ENCODE measurements at places on chromosomes 2 and 18.
A peak's percentile ranks its signal among the peaks of the same experiment; 100 is the strongest.

- DNase-seq, result no peak
These were observed 15.2 kb downstream of the CYB5A start for GRCh38 chr18:74276609-74277008.

- DNase-seq, result no peak
These were observed 178.0 kb downstream of the RIT2 start for GRCh38 chr18:42937436-42937835.

GRCh38 chr2:183024339-183025095 is 13.7 kb downstream of the NCKAP1 start:
- DNase-seq, result no peak

DNA sequence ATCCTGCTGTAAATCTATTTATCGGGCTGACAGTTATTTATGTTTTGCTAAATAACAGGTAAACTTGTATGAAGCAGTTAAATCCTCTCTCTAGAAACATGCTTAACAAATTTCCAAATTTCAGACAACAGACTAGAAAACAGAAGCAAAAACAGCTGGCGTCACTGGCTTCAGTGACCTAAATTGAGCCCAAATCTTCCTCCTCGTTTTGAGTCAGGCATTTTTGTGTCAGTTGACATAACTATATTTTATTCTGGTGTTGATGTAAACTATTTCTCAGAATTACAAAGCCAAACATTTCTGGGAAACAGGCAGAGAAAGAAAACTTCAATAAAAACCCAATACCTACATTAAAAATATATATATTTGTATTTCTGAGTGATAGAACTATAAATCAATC is 21.7 kb downstream of the RBMS1 start:
- DNase-seq, result no peak

DNA sequence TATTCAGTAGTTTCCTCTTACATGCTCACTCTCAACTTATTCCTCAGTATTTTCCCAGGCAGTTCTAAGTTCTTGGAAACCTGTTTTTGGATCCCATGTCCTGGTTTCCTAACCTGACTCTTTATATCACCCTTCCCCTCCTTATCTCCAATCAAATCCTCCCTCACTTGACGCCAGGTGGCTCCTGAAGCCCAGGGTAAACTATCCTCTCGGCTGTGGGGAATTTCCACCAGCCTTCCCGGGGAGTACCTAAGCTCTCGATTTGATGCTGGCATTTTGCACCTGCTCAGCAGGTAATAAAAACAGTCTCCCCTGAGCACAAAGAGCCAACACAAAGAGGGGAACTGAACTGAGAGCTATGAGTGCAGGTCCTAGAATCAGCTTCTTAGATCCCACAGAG is 538.0 kb downstream of the SLC4A3 start:
- DNase-seq, result peak; percentile 58

- no peak for DNase-seq
These were observed 1.8 kb downstream of the DPP4 start for GRCh38 chr2:162072181-162072702.

GRCh38 chr2:105515581-105516415 is 116.9 kb upstream of the FHL2 start:
- DNase-seq, result no peak

DNA sequence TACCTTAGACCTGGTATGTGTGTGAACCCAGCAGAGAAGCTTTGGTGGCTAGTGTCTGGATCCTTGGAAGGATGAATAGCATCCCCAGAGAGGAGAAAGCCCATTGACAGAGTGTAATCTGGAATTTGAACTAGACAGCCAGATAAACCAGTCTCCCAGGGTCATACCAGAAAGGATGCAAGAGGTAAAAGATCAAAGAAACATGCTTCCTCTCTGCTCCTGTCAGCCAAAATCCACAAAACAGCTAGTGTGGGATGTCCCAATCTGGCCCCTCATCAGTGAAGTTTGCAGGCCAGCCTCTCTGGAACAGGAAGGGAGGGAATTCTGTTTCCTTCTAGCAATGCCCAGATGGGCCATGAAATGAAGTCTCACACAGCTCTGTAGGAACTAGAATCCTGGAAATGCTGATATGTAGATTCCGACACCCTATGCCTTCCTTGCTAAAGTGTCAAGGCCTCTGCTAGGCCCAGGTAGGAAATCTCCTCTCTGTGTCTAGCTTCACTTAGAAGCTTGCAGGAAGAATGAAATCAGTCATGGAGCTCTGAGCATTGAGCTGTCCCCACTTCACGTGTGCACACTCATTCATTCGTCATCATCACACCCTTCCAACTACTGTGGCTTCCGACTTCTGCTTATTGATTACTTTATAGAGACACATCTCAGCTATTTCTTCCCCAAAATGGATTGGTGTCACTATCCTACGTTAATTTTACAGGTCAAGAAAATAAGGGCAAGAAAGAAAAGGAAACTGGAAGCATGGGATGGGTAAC is 38.0 kb downstream of the EVA1A start:
- DNase-seq, result no peak

- no peak for DNase-seq
These were observed 146.9 kb upstream of the MAP3K20 start for GRCh38 chr2:172928756-172929155.

DNA sequence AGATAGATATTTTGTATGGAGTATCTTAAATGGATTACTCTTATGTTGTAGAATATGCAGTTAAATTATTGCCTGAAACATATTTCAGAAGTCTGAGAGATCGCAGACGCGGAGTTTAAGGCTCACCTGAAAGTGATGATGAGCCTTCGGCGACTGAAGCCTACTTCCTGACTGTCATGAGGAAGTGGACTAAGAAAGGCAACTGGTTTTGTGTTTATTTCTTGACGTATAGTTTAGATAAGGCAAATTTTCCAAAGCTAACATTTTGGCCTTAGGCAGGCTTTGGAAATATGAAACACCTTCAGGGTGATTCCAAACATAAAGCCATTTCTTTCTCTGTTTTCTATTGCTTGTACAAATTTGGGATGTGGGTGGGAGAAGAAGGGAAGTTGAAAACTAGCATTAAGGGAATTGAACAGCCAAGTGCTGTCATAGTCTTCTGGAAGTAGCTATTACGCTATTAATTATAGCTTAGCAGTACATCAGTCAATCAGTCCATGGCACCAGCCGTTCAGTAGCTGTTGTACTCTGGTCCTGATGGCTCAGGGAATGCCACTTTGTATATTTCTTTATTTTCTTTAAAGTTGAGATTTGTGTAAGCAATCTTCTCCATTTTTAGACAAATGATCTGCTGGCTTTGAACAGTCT is 1.5 kb downstream of the GRHL1 start:
- DNase-seq, result no peak

GRCh38 chr2:208595386-208596275 is 189.0 kb downstream of the PTH2R start:
- DNase-seq, result no peak

DNA sequence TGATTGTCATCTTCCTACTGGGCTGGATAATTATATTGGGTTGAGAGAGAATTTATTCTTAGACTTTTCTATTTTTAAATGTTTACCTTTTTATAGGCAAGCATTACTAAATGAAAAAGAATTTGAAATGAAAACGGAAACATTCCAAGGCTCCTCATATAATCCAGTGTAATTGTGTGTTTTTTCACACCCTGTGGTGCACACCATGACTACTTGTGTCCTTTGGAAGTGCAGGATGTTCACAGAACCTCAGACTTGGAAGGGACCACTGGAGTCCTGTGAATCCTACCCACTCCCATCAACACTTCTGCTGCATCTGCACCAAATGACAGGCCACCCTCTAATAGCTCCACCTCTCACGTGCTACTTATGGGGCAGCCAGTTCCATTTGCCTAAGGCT is 48.0 kb downstream of the NAT8 start:
- no peak for DNase-seq

DNA sequence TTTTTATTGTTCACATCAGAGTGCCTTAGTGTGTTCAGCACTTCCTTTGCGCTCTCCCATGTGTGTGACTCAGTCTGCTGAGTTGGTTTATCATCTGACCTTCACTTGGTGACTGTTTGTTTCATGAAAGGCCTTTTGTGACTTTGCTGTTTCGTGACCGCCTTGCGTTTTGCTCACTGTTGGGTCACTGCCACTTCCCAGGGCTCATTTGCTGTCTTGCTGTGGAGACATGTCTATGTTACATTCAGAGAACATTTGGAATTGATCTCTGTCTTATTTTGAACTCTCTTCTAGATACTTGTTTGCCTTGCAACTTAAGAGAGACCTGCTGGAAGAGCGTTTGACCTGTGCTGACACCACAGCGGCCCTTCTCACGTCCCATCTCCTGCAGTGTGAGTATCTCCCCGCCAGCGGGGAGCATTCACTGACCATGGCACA is 54.7 kb downstream of the FARP2 start:
- DNase-seq, result no peak

DNA sequence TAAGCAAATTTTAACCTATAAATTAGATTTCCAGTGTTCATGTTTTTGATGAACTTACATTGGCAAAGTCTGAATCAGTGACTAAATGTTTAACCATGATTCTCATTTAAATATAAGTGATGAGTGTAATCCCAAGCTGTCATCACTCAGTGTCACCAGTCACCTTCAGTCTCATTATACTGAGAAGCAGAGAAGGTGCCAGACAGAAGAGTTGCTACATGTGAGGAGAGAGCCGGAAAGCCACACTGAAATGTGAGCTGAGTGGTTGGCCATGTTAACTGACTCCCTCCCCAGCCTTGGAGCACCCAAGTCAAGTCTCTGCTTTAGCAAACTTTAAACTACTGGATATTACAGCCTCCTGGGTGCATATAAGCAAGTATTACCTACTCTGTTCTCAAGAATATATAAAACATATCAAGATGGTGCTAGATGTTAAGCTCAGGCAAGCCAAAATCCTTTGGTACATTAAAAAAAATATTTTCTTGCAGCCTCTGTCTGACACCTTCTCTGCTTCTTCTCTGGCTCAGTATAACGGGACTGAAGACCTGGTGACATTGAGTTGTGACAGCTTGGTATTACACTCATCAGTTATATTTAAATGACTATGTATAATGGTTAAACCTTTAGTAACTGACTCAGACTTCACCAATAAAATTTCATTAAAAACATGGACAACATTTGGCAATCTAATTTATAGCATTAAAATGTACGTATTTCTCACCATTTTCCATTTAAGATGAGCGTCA is 75.8 kb upstream of the MAP3K20 start:
- DNase-seq, result no peak

DNA sequence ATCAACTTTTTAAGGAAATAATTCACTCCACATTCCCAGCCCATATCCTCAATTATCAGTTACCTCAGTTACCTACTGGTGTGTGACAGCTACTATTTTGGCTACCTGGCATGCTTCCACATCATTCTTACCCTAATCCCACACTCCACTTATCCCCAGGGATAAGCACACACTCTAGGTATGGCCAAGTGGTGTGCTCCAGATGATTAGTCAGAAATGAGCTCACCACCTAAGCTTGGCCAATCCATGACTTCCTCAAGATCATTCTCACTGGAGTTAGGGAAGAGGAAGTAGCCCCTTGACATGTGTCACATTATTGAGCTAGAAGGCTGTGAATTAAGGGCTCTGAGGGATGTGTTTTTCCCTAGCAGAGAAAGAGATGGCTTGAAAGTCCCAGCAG is 20.9 kb upstream of the SMAD4 start:
- DNase-seq, result no peak

GRCh38 chr2:241053576-241054251 is 48.4 kb downstream of the MTERF4 start:
- no peak for DNase-seq

- no peak for DNase-seq
These were observed 123.5 kb downstream of the LAMA3 start for GRCh38 chr18:23812546-23813440.

DNA sequence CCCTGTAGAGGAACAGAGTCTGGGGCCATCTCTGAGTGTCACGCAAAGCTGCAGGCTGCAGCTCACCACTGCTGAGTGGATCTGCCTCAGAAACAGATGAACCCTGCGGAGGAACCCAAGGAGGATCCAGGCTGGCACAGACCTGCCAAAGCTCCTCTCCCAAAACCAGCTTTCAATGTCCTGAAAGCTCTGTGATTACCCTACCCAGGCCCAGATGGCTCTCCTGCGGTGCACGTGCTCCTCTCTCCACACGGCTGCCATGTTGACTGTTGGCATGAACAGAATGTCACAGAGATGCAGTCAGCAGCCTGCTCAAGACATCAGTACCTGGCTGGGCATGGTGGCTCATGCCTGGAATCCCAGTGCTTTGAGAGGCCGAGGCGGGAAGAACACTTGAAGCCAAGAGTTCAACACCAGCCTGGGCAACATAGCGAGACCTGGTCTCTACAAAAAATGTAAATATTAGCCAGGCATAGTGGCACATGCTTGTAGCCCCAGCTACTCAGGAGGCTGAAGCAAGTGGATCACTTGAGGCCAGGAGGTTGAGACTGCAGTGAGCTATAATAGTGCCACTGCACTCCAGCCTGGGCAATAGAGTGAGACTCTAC is 216.8 kb downstream of the MGAT5 start:
- DNase-seq, result no peak

GRCh38 chr2:129239141-129239540 is 740.3 kb upstream of the RAB6C start:
- no peak for DNase-seq

DNA sequence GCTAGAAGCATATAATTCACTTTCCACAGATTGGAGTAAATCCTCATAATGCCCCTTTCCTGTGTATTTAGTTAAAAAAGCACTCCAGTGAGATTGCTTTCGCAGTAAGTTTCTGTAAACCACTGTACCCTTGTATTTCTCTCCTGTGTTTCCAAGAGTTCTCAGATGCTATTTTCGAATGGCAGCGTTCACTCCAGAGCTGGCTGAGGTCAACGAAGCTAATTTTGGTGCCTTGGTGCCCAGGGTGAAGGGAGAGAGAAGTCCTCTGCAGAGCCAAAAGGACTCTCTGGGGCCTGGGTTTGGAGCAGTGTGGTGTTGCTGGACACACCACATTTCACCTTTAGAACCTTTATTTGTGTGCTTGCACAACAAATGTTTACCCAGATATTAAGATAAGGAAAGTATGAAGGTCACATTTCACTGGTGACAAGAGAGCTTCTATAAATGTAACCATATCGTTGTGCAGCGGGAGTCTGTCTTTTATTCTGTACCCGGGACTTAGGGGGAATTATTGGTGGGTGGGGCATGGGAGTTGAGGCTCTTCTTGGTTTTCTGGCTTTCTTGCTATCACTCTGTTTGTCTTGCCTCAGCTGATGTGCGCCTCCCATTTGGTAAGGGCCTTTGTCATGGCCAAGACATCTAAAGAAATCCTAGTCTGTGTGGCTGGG is 9.9 kb downstream of the EPAS1 start:
- no peak for DNase-seq

DNA sequence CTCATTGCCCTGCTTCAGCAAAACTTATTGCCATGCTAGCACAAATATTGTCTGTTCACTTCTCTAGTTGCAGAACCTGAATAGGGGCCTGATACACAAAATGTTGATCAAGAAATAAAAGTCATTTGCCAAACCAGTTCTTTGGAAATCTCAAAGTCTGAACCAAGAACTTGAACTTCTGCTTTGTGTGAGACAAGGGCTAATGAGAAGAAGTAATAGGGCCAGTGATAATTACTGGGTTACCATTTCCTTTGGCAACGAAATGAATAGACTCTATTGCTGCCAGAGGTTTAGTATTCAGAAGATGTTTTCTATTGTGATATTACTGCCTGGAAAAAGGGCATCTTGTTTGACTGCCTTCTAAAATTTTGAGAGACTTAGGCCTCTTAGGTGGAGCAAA is 35.0 kb downstream of the TMEFF2 start:
- no peak for DNase-seq
